ENCODE measurements at places on chromosomes 13 and 19.

DNA sequence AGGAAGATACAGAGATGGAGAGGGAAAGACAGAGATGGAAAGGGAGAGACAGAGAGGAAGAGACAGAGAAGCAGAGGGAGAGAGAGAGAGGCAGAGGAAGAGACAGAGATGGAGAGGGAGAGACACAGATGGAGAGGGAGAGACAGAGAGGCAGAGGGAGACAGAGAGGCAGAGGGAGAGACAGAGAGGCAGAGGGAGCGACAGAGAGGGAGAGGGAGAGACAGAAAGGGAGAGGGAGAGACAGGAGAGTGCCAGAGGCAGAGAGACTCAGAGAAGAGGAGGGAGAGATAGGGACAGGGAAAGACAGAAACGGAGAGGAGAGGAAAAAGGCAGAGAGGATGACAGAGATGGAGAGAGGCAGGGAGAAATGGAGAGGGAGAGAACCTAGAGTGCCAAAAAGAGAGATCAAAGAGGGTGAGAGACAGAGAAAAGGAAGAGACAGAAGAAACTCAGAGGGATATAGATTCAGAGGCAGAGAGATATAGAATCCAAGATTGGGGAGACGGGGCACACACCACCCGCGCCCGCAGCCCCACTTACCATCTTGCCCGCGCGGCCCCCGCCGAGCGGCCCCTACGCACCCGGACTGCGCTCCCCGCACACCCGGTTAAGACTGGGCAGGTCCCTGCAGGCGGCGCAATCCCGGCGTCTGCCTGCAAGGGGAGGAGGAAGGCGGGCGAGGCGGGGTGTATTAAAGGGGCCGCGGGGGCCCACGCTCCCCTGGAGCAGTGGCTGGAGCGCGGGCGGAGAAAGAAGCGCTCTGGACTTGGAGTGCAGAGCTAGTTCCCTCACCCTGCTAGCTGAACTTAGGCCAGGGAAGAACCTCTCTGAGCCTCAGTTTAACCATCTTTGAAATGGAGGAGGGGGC lies 10.7 kb downstream of the TM6SF2 start:
- DNase-seq: no peak

- no peak for DNase-seq
Observed at GRCh38 chr13:102772042-102772425, 1.6 kb downstream of the TEX30 start.

GRCh38 chr13:36057041-36057440 lies 74.1 kb downstream of the DCLK1 start:
- no peak for DNase-seq

DNA sequence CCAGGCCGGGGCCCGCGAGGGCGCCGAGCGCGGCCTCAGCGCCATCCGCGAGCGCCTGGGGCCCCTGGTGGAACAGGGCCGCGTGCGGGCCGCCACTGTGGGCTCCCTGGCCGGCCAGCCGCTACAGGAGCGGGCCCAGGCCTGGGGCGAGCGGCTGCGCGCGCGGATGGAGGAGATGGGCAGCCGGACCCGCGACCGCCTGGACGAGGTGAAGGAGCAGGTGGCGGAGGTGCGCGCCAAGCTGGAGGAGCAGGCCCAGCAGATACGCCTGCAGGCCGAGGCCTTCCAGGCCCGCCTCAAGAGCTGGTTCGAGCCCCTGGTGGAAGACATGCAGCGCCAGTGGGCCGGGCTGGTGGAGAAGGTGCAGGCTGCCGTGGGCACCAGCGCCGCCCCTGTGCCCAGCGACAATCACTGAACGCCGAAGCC lies 3.3 kb downstream of the APOE start:
- DNase-seq: no peak

- no peak for DNase-seq
Observed at GRCh38 chr19:17949956-17950309, 17.0 kb upstream of the KCNN1 start.

GRCh38 chr19:5340637-5341447 lies at the start of gene PTPRS:
Gene PTPRS, minus strand, starts transcription at chr19:5340812. Its CDS starts 54,672 bp downstream, at chr19:5286140.
- DNase-seq: no peak
